ENCODE measurements at places on chromosomes 3 and 15.

DNA sequence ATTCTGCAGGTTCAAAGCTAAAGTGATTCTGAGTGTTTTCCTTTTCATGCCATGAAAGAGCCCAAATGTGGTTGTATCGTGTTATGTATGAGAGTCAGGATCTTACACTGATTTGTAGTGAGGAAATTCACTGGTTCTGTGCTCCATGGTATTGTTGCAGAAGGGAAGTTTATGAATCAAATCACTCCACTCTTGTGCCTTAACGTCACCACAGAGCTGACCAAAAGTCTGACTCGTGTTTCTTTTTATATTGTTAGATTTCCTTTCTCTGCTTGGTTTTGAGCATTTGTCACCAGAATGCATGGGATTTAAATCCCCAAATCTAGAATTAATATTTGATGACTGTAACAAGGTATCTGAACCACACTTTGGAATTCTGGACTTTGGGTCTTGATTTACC, 29.1 kb upstream of the SLC30A4 start:
- no peak for DNase-seq

GRCh38 chr3:194187233-194187944, 51.4 kb downstream of the HES1 start:
- DNase-seq: no peak

- no peak for DNase-seq
These were observed 30.3 kb upstream of the SEMA3F start for GRCh38 chr3:50124800-50125178.

DNA sequence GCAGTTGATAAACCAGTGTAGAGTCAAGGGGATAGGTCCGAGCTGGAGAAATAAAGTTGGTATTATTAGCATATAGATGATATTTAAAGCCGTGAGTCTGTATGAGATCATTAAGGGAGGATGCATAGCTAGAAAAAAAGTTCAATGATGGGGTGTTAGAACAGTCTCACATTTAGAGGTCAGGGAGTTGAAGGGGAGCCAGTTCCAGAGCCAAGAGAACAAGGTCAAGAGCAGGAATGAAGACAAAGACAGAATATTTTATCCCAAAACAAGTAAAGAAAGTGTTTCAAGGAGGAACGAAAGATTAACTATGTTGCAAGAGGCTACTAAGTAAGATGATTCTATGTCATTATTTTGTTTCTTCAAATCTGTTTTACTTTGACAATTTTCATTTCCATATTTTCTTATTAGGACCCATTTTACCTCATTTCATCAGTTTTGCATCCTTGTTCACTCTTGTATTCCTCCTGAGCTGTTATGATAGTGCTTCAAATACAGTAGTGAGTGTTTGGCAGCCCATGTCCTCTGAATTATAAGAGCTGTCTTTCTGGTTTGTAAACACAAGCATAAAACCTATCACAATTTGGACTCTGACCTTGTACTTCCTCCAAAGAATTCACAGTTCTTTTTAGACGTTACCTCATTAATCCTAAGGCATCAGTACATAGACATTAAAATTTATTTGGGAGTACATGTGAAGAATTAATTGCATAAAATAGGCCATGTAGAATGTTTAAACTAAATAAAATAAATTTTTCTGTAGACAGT, 695.7 kb upstream of the NECTIN3 start:
- DNase-seq: no peak

DNA sequence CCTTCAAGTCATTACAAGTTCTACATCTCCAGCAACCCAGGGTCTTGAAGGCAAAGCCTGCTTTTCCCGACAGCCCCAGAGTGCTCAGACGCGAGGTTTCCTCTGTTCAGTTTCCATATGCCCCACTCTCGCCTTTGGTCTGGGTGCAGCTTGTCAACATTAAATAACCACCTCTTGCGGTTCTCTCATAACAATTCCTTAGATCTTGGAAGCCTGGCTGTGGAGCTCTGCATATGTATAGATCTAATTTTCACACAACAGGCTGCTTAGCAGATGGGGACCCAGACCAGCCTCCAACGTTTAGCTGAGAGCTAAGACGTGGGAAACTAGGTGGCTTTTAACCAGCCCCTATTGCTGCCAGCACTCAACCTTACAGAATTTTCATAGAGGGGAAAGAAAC, 295.5 kb downstream of the RPLP1 start:
- no peak for DNase-seq

DNA sequence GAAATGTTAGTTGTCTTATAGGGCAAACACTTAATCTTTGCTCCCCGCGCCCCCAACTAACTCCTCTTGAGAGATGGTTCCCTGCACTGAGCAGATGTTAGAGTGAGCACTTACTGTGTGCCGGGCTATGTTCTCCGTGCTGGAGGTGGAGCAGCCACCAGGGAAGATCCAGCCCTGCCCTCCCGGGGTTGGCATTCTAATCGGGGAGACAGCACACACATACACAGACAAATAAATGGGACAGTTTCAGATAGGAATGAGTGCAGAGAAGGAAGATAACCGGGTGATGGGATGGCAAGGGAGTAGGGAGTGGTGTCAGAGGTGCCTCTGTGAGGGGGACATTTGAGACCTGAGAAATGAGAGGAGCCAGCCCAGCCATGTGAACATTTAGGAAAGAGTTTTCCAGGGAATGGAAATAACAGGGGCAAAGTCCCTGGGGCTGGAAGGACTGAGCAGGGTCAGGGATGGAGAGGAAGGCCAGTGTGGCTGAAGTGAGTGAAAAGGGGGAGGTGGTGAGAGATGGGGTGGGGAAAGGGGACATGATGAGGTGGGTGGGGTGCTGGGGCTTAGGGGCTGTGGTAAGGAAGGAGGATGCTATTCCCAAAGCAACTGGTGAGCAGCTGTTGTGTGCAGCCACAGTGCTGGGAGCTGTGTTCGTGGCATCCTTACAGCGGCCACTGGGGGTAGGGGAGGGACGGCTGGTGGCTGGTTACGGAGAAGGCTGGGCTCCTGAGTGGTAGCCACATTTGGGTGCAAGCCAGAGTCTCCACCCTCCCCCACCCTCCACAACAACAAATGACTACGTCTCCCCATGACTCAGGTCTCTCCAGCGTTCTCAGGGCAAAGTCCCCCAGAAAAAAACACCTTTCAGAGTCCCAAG, 15.4 kb upstream of the FGD5 start:
- DNase-seq: no peak

- DNase-seq: no peak
These were observed 21.2 kb upstream of the ZNF639 start for GRCh38 chr3:179301645-179302044.

DNA sequence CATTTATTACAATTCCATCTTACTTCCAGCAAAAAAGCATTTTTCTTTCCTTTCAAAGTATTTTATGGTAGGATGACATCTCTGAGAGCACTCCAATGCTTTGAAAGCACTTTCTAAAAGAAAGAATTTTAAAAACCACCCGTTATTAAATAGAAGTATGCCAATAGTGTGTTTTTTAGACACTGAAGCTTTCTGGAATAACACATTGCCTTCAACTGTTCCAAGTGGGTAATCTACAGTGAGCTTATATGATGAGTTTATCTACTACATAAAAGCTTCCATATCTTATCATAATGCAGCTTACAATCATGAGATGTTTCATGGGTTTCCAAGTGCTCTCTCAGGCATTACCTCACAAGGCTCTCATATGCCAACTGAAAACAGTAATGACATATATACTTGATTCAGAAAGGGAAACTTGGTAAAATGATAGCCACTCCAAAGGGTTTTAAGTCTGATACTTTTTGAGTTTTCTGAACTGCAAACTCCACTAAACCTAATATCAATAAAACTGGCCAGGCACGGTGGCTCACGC, 14.1 kb downstream of the CMTM6 start:
- DNase-seq: no peak

DNA sequence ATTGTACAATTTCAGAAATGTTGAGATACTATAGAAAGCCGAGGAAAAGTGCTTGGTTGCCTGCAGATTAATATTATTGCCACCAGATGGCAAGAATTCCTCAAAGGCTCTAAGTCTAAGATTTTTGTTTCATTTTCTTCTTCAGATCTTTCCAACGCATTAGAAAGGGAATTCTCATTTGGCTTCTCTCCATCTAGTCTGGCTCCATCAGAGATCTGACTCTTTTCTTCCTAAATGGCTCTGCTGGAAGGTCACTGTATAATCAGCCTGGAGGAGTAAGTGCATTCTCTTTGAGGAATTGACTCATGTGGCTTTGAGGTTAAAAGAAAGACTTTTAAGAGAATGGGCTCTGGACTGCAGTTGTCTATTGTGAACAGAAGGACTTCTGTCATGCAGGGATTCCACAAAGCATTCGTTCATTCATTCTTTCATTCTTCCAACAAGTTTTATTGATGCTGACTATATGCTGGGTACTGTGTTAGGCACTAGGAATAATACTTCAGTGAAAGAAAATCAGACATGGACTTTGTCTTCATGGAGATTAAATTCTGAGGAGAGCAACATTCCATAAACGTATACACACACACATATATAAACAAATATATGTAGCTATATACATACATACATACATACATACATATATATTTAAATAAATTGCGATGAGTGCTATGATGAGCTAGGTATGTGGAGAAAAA, 55.3 kb downstream of the SLC28A2 start:
- DNase-seq: no peak

DNA sequence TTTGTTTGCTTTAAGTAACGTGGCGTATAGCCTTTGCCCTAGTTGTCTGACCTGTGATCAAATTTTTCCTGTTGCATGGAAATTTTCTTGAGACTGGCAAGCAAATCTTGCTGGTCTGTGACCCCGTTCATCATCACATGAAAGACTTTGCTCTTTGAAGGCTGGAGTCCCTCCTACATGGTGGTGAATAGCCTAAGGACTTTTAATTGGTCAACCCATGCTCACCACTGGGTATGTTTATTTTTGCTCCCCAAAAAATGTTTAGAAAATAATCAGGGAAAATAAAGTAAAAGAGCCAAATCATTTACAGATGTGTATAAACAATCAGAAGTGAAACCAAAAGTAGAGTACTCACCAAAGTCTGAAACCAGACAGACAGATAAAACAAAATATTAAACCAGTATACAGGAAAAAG, 1075.3 kb upstream of the ALCAM start:
- DNase-seq: no peak

DNA sequence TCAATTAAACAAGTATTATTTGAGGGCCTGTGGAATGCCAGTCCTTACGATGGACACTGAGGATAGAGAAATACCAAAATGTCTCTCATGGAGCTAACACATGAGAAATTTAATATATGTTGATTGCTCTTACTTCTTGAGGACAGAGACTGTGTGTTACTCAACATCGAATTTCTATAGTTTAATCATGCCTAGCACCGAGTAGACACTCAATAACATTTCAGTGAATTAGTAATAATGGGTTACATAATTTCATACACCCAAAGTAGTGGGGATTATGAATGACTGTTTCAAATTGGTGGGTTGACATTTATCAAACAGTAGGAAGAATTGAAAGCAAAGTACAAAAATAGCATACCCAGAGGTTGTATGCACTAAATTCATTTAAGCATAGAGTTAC, 11.2 kb downstream of the FMN1 start:
- DNase-seq: no peak

GRCh38 chr3:95710684-95711083, 1103.7 kb upstream of the EPHA6 start:
- DNase-seq: no peak

GRCh38 chr3:150975086-150975991, 2.8 kb upstream of the CLRN1 start:
- DNase-seq: no peak

GRCh38 chr15:68300115-68300940, 22.8 kb downstream of the FEM1B start:
- DNase-seq: no peak

- DNase-seq: no peak
These were observed 82.0 kb upstream of the PDZRN3 start for GRCh38 chr3:73706771-73707170.

DNA sequence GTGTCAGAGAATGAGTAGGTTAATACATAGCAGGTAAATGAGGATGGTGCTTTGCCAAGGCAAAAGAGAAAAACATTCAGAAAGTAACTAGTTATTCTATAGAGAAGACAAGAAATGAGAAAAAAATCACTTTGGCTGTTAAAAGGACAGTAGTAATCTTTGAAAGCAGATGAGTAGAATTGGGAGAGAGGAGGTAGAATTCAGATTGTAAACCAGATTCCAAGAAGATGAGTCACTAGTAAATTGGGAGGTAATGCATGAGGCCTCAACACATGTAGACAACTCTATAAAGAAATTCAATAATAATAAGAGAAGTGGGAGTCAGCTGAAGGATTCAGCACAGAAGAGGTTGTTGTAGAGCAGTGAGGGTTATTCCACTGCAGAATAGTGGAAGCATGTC, 81.4 kb downstream of the MBNL1 start:
- no peak for DNase-seq

DNA sequence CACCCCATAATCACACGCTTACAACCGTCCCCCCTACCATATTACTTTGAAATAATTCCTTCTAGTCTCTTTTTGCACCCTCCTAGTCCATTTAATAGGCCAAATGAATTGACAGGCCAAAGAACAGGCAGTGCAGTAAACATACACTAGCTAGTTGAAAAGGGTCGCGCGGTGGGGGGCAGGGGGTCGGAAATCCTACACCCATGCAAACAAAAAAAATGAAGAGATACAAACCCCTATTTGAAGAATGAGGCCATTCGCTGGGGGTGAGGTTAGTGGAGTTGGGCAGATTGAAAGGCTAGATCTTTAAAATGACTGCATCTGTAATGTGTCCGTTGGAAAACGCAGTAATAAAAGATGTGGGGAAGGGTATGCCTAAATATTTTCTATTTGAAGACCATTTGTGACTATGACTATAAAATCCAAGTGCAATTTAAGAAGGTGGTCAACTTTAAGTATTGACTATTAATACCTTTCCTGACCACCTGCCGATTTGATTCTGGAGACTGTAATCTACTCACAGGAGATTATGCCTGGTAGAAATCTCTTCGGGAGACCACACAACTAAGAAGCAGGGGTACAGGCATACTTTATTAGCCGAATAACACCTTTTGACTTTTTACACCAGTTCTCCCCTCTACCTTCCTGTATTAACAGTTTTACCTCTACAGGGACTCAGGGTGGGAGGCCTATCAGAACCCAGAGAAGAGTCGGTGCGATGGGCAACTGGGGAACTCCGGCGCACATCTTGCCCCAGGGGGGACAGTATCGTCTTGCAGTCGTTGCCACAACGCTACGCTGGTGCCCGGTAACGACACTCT, 762 bp upstream of the ARL6 start:
- DNase-seq: no peak

DNA sequence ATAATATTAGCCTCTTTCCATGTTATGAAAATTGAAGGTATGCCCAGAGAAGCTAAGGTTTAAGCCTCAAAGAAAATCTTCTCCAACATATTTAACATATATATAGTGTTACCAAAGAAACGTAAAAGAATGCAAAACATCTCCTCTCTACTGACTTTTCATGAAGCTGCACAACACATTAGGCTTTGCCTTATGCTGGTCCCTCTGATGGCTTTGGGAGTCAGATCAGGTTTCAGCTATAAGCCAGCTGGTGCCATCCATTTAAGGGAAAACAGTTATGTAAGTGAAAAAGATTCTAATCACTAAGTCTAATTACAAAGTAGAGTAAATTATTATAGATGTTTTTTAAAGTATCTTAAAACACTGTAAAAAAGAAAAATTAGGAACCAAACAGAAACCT, 410.5 kb downstream of the LSAMP start:
- DNase-seq: no peak
